Dorsolateral prefrontal cortex (tissue), 122 donors: ENCODE measurements at places on chromosomes 4 and X. TPM values are rescaled to one million over a fixed set of nuclear protein-coding genes. Genes with fewer than 3 reads are reported as not detected.

GRCh38 chrX:1493877-1494510, 41.3 kb upstream of the ASMTL start:
- no peak for DNase-seq

GRCh38 chr4:55546506-55546755, 278 bp downstream of the CLOCK start:
- no peak for DNase-seq

GRCh38 chrX:9396930-9397329, 67.9 kb upstream of the TBL1X start:
- DNase-seq, result no peak

Gene GJB1
- 28.8 TPM for total RNA-seq

Gene RGN
- total RNA-seq, result 23.0 TPM

DNA sequence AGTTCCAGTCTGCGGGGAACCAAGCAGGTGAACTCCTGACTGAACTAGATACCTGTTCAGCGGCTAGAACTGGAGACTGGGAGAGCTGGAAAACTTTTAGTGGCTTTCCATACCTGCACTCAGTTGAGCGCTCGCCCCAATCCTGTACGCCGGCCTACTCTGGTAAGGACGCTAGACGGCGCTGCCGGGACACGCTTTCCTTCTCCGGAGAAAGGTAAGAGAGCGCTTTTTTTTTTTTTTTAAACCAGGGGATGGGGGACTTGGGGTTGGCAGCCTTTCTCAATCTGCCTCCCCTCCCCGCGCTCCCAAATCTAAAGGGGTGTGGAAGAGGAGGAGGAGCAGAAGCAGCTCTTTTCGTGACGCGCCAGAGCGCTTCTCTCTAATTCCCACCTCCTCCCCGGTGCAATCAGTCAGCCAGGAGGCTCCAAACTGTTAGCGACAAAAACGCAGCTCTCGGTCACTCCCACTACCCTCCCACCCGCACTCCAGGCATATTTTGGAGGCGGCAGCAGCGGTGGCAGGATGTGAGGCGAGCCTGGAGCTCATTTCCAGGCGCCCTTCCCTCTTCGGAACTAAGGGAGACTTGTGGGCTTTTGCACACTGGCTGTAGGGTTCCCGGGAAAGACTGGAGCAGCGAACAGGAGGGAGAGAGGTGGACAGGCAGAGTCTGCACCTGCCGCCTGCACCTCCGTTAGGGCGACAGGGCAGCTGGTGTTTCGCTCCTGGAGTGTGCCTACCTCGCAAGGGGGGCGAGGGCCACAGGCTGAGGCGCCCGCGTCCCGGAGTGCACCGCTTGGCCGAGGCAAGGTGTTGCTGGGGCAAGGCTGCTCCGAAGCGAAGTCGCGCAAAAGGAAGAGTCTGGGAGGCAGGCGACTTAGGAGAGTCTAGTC, at the start of gene IL1RAPL2:
IL1RAPL2 (plus strand) TSS at position 409 of the 890 bp plus-strand sequence.
- DNase-seq, result no peak

Gene MAGED4
- 37.7 TPM for total RNA-seq

DNA sequence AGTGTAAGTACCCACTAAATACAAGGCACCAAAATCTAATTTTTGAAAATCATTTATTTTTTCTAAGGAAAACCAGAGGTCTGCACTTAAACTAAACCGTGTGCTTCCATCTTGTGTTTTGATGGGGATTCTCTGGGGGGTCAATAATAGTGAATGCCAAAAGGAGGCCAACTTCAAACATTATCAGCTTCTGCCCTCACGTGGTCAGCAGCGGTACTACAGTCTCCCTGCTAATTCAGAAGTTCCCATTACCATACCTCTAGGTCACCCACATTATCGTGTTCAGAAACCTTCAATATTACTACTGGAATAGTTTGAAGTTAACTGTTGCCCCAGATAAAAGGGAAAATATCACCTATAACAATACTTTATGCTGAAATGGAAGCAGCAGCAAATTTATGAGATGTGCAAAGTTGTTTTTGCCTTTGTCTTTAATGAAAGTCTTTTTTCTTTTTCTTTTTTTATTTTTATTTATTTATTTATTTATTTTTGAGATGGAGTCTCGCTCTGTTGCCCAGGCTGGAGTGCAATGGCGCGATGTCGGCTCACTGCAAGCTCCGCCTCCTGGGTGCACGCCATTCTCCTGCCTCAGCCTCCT, 17.3 kb downstream of the CTPS2 start:
- peak; percentile 35 for DNase-seq

DNA sequence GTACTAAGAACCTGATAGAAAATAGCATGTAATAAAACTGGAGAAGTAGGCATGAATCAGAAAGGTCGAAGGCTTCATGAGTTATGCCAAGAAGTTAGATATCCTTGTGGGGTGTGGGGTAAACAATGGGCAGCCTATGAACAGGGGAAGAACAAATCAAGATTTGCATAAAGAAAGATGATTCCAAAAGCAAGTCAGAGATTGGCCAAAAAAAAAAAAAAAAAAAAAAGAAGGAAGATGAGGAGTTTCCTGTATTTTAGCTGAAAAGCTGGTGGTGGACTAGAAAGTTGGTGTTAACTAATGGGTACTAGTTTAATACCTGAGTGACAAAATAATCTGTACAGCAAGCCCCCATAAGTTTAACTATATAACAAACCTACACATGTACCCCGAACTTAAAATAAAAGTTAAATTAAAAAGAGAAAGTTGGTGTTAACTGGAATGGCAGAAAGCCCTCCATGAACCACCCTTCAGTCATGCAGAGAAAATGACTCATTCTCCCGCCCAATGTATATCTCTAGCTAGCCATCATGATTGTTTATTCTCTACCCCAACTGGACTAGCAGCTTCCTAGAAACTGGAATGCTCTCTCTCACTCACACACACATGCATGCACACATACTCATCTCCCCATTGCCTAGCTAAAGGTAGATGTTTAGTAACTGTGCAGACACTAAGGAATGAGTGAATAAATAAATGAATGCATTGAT, 41.7 kb downstream of the ATP11C start:
- DNase-seq, result no peak

GRCh38 chr4:109557433-109557832, 2.6 kb upstream of the MCUB start:
- no peak for DNase-seq

- DNase-seq, result no peak
Observed at GRCh38 chrX:21943460-21944135, 3.1 kb downstream of the SMS start.

- DNase-seq, result no peak
Observed at GRCh38 chrX:153434801-153435200, 11.1 kb downstream of the TREX2 start.

Gene FAM47E
- total RNA-seq, result 28.7 TPM

GRCh38 chrX:65696613-65697012, 29.2 kb downstream of the MSN start:
- DNase-seq, result no peak

DNA sequence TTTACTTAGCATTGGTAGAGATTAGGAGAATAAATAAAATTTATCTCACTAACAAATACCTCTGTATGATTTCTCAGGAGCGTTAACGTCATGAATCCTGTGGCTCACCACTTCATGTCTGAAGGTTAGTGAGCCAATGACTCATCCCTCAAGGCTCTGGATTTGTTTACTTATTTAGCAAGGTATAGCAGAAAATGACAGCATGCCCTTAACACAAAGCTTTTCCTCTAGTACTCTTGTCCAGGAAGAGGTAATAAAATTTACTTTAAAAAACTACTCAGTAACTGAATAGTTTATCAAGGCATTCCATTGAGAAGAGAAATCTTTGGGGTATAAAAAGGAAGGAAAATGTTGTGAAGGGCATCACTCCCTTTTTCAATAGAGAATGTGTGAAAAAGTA, 823.8 kb downstream of the CCSER1 start:
- no peak for DNase-seq

DNA sequence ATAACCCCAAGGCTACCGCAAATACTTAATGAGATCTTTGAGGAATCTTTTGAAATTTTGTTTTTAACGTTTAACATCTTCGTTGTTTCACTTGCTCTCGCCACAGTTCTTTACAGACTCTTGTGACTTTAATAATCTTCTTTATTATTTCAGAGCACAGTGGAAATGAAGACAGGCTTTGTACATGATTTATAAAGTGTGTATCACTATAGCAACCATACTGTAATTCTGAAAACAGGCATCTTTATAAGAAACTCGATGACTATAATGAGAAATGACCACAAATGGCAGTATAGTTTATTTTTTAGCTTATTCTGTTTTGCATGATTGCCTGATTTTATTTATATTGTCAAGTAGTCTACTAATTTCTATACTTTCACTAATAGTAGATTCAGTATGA, 224.4 kb upstream of the GALNTL6 start:
- no peak for DNase-seq

Gene NLGN4X
- total RNA-seq, result 44.4 TPM

Gene TMEM31
- not detected for total RNA-seq

DNA sequence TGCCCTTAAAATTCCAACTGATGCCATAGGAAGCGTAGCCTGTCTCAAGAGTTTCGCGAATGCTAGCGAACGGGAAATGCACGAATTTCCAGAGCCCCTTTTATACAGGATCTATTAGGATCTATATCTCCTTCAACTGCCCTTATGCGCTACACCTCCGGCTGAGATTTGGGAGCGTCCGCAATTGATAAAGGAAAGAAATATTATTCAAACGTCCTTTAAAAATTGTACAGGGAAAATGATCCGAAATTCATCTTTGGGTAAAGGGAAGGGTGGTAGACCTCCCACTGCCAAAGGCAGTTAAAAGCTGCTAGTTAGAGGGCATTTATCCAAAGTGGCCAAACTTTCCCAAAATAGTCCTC, 609 bp downstream of the NR3C2 start:
- no peak for DNase-seq

GRCh38 chr4:96146686-96147085, 306.8 kb downstream of the PDHA2 start:
- DNase-seq, result no peak

- no peak for DNase-seq
Observed at GRCh38 chr4:14111730-14112181, 484.2 kb upstream of the BOD1L1 start.

DNA sequence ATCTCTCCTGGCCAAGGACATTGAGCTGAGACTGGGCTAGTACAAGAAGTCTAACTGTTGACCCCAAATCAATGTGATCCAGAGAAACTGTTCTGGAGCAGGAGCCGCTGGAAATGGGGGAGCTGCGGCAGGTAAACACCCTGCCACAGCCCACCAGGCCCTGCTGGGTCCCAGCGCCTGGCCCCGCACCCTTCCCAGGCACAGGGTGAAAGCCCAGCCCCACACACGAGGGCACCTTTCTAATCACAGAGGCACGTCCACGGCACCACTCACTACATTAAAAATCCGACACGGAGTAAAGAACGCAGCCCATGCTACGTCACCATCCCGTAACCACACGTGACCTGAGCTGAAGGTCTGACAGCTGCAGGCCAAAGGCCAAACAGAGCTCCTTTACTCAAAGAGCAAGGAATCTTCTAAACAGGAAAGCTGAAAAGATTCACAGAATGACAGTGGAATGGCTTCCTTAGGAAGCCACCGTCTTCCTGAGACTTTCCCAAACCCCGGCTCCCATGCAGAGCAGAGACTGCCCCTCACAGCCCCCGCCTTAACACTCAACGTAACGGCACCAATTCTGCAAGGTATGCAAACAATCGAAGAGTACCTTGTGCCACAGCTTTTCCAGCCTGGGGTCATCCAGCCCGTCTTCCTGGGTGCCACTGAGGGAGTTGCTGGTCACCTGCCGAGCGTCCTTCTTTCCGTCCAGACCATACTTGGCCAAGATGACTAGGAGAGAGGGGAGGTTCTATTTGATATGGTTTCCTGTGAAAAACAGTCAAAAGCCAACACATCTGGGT, 12.6 kb downstream of the LRPAP1 start:
- DNase-seq, result no peak

GRCh38 chrX:136646602-136647239, 1.2 kb upstream of the CD40LG start:
- no peak for DNase-seq

Gene PCDH18
- total RNA-seq, result 2.6 TPM

DNA sequence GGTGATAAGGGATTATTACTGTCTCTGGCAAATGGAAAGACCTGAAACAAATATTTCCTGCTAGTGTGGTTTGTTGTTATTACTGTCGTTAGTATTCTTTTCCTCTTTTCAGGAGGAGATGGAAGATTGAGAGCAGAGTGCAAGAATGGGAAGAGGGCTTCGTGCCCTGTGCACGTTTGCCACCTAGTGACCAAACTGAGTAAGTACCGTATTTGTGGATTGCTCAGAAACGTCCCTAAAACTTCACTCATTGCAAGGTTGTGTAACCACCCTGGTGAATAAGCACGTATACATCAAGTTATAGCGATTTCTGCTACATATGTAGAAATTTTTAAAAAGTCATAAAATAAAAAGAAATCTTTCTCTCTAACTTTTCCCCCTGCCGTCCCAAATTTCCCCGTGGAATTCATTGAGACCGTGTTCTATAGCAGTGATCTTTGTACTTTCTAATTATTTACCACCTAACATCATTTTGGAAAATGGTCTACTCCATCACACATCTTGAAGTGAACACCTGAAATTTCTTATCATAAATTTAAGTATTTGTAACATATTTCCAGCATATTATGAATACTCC, 24.3 kb downstream of the LINC00632 start:
- no peak for DNase-seq

DNA sequence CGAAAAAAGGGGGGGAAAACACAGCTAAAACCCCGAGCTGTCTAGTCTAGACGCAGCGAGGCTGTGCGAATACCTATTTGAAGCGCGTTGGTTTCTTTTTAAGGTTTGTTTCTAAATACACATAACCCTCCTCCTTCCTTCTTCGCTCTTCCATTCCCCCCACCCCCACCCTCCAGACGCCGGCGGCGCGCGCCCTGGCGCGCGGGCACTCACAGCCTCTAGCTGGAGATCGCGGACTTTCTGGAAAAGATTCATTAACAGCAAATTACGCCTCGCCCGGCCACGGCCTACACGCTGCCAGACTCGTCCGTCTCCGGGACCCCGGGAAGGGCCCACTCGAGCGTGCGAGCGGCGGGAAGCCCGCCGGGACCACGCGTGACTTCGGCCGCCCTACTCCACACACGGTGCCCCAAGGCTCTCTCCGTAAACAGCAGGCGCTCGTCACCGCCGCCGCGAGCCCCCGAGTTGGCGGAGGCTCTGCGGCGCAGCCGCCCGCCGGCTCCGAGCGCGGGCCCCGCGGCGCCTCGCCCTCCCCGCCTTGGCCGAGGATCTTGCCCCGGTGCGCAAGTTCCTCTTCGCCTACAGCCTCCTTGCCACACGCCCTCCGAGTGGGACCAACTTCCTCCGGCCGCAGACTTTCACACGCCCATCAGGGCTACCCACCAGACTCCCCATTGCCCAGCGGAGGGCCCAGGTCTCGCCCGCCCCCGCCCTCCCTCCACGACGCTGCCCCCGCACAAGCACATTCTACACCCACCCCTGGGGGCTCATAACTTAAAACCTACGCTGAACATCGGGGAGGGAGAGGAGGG, 2.0 kb downstream of the BCOR start:
- DNase-seq, result no peak

DNA sequence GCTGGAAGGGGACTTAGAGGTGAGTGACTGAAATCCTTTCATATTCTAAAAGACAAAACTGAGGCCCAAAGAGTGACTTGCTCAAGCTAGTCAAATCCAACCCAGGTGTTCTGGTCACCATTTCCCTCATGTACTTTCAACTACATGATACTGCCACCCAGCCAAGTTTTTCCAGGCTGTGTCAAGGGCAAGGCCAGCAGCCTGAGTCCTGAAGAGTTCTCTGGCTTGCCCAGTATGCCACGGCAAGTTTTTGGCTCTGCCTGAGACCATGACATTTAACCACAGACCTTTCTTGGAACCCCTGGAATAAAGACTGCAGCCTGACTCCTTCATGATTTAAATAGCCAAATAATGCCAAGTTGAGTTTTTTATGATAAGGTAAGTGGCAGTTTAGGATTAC, 10.7 kb upstream of the TMEM164 start:
- DNase-seq, result no peak

Gene TEX11
- total RNA-seq, result not detected

Gene CXCL11
- total RNA-seq, result not detected

Gene FHIP1A
- total RNA-seq, result 1.4 TPM

GRCh38 chrX:132861076-132861475, 97.4 kb downstream of the HS6ST2 start:
- no peak for DNase-seq
